Suprapubic skin (tissue), 4 donors: ENCODE measurements at places on chromosomes 5 and 9. TPM values are rescaled to one million over a fixed set of nuclear protein-coding genes. Genes with fewer than 3 reads are reported as not detected.

- no peaks in the 10 kb centered on the region for H3K4me1 ChIP-seq
- no peak overlapping the region for H3K4me3 ChIP-seq
- no peak overlapping the region for H3K27ac ChIP-seq
- no peaks in the 10 kb centered on the region for H3K36me3 ChIP-seq
- DNase-seq, result no peak
These were observed 68.2 kb upstream of the AGXT2 start for GRCh38 chr5:35115920-35116319.

The F12 gene
- 18.4 TPM for total RNA-seq

DNA sequence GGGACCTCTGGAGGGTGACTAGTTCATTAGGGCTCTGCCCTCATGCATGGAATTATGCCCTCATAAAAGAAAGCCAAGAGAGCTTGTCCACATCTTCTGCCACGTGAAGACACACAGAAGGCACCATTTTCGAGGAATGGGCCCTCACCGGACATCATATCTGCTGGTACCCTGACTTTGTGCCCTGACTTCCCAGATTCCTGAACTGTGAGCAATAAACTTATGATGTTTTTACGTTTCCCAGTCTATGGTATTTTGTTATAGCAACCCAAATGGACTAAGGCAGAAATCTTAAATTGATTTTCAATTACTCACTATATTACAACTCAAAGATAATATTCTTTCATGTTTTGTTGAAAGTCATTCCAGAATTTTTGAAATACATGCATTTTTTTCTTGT, 163.8 kb upstream of the PAPPA start:
- no peaks in the 10 kb centered on the region for H3K36me3 ChIP-seq
- H3K4me3 ChIP-seq, result no peak overlapping the region
- no peaks in the 10 kb centered on the region for H3K27me3 ChIP-seq
- no peak for DNase-seq
- H3K27ac ChIP-seq, result no peak overlapping the region

- DNase-seq, result no peak
- no peak overlapping the region for H3K4me3 ChIP-seq
- no peaks in the 10 kb centered on the region for H3K4me1 ChIP-seq
- H3K36me3 ChIP-seq, result no peaks in the 10 kb centered on the region
- H3K27ac ChIP-seq, result no peak overlapping the region
These were observed 138.3 kb downstream of the ZDHHC21 start for GRCh38 chr9:14554886-14555285.

- H3K4me3 ChIP-seq, result no peak overlapping the region
- DNase-seq, result no peak
These were observed 135.6 kb downstream of the ICE1 start for GRCh38 chr5:5558102-5558501.

- H3K27ac ChIP-seq, result no peak overlapping the region
- H3K4me3 ChIP-seq, result no peak overlapping the region
- peaks cover 7% of the 10 kb centered on the region for H3K4me1 ChIP-seq
These were observed 208.0 kb downstream of the NR3C1 start for GRCh38 chr5:143195491-143195890.
